ENCODE measurements at places on chromosomes 5 and 9. TPM values are rescaled to one million over a fixed set of nuclear protein-coding genes. Genes with fewer than 3 reads are reported as not detected.
A peak's percentile ranks its signal among the peaks of the same experiment; 100 is the strongest.

DNA sequence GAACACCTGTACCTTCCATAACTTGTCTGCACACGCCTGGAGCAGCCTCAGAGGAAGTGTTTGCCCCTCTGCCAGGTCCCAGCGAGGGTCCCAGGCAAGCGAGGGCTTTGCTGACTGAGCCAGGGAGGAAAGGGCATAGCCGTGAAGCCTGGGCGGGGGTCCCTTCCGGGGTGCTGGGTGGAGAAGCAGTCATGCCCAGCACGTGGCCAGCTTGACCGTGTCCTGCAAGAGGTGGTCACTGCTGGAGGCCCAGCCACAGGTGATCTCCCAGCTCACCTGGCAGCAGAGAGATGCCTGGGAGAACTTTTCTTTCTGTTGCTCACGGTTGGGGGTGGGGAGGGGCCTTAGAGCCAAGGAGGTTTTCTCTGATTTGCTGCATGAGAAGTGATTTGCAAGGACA is 195.3 kb downstream of the CACNA1B start:
- no peaks in the 10 kb centered on the region for H3K27me3 ChIP-seq
- no peaks in the 10 kb centered on the region for H3K4me1 ChIP-seq
- no peaks in the 10 kb centered on the region for H3K36me3 ChIP-seq
- H3K27ac ChIP-seq = no peak overlapping the region
- no peak for DNase-seq

GRCh38 chr9:134411440-134412297 is 85.4 kb downstream of the RXRA start:
- no peak overlapping the region for H3K4me3 ChIP-seq
- H3K27me3 ChIP-seq = no peaks in the 10 kb centered on the region
- DNase-seq = no peak
- H3K36me3 ChIP-seq = peaks cover 70% of the 10 kb centered on the region
- peak overlapping the region; percentile 97 for H3K27ac ChIP-seq

DNA sequence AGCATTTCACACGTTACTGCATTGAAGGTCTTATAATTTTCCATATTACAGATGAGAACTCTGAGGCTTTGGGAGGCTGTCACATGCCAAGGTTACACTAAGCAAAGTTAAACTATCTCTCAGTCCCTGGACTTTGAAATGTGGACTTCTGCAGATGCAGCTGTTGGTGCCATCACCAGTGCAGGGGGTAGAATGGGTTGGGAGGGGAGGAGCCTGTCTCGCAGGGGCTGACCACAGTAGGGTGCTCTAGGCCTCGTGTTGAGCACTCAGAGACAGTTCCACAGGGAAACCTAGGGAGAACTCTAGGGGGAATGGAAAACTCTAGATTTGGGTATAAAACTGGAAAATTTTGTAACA is 220.9 kb downstream of the MAPKAP1 start:
- H3K27ac ChIP-seq = no peak overlapping the region
- no peaks in the 10 kb centered on the region for H3K27me3 ChIP-seq
- DNase-seq = no peak
- no peak overlapping the region for H3K4me3 ChIP-seq

DNA sequence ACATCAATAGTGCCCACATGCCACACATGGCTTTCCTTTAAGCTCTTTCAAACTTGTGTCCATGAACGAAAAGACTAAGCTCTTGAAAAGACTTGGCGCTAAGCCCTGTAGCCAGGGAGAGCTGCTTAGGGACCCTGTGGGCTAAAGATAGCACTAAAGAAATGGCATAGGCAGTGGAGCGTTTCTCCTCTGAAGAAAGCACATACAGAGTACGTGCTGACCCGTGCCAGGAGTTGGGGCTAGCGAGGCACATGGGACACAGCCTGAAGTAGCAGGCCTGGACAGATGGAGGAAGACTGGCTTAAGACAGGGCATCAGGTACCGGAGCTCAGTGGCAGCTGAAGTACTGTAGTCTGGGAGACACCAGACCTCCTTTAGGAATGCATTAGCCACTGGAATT is 39.7 kb downstream of the ADGRV1 start:
- H3K4me3 ChIP-seq = no peak overlapping the region
- no peak for DNase-seq
- no peaks in the 10 kb centered on the region for H3K27me3 ChIP-seq
- H3K4me1 ChIP-seq = no peaks in the 10 kb centered on the region

GRCh38 chr5:120037451-120037850 is 408.1 kb downstream of the FAM170A start:
- peak; percentile 30 for DNase-seq
- H3K27ac ChIP-seq = no peak overlapping the region
- H3K4me1 ChIP-seq = peaks cover 25% of the 10 kb centered on the region
- no peaks in the 10 kb centered on the region for H3K36me3 ChIP-seq
- no peak overlapping the region for H3K4me3 ChIP-seq

GRCh38 chr9:135905380-135906258 is 1.7 kb downstream of the CAMSAP1 start:
- peak overlapping the region; percentile 73 for H3K27ac ChIP-seq
- peak; percentile 72 for DNase-seq
- peaks cover under 1% of the 10 kb centered on the region for H3K36me3 ChIP-seq
- peak overlapping the region; percentile 69 for H3K4me3 ChIP-seq
- peaks cover 44% of the 10 kb centered on the region for H3K4me1 ChIP-seq
- H3K27me3 ChIP-seq = no peaks in the 10 kb centered on the region

- H3K4me3 ChIP-seq = no peak overlapping the region
- no peaks in the 10 kb centered on the region for H3K27me3 ChIP-seq
- H3K27ac ChIP-seq = no peak overlapping the region
- H3K36me3 ChIP-seq = no peaks in the 10 kb centered on the region
- DNase-seq = no peak
These were observed 35.6 kb downstream of the NIM1K start for GRCh38 chr5:43227655-43228054.

GRCh38 chr9:73782166-73782565 is 630.5 kb downstream of the ANXA1 start:
- no peak overlapping the region for H3K4me3 ChIP-seq
- no peak overlapping the region for H3K27ac ChIP-seq
- H3K27me3 ChIP-seq = no peaks in the 10 kb centered on the region
- DNase-seq = no peak
- no peaks in the 10 kb centered on the region for H3K4me1 ChIP-seq

DNA sequence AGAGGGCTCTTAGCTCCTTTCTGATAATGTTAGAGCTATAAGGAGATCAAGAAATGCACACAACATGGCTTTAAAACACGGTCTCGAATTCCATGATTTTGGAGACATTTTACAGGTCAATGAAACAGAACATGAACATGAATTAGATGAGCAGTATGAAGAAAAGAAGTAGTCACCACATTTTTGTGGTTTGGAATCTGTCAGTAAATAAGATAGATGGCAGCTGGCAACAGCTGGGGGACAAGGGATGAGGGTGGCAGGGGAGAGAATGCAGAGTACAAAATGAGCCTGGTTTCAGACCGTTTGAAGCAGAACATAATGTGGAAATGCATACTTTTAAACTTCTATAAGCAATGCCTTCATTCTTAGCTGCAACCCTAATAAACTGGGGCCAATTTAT is 107.1 kb downstream of the OXCT1 start:
- H3K27me3 ChIP-seq = no peaks in the 10 kb centered on the region
- DNase-seq = no peak
- no peak overlapping the region for H3K27ac ChIP-seq
- no peaks in the 10 kb centered on the region for H3K36me3 ChIP-seq

DNM1 gene
- polyA plus RNA-seq = 2.5 TPM

GRCh38 chr5:160479926-160480325 is 58.3 kb downstream of the PTTG1 start:
- no peaks in the 10 kb centered on the region for H3K36me3 ChIP-seq
- peak; percentile 43 for DNase-seq
- H3K4me3 ChIP-seq = no peak overlapping the region
- peaks cover 3% of the 10 kb centered on the region for H3K4me1 ChIP-seq
- no peaks in the 10 kb centered on the region for H3K27me3 ChIP-seq

DNA sequence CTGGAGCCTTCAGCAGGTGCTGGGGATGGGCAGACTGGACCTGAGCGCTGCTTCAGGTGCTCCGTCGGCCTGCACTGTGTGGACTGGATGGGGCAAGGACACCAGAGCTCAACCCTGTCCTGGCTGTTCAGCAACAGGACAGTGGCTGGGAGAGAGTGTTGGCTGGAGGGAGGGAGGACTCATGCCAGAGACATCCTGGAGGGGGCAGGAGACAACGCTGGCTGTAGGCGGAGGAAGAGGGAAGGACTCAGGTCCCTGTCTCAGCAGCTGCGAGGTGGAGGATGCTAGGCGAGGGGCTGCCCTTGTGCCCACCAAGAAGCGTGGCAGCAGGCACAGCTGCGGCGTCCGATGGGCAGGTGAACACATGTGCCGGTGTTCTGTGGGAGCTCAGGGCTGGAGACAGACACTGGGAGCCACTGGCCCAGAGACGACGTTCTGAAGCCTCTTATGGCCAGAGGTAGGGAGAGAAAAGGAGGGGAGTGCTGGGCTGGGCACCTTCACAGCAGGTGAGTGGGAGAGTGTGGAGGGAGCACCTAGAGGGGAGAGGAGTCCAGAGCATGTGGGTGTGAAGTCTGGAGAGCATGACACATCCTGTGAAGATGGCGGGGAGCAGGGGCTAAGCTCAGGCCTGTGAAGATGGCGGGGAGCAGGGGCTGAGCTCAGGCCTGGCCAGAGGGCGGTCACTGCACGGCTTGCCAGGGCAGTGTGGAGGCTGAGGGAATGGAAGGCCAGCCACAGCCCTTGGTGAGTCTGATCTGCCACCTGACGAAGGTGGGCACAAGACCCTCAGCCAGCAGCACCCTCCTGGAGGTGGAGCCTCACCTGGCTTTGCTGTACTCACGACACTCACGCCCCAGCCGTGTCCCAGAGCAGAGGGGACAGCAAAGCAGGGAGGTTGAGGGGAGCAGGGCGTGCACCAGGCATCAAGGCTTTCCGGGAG is 79.1 kb upstream of the FCN1 start:
- H3K27me3 ChIP-seq = no peaks in the 10 kb centered on the region
- H3K4me1 ChIP-seq = no peaks in the 10 kb centered on the region
- H3K27ac ChIP-seq = no peak overlapping the region
- DNase-seq = no peak
- no peaks in the 10 kb centered on the region for H3K36me3 ChIP-seq
- no peak overlapping the region for H3K4me3 ChIP-seq

TMEFF1 gene
- not detected for polyA plus RNA-seq

GRCh38 chr5:107557051-107557658 is 113.6 kb downstream of the EFNA5 start:
- DNase-seq = no peak
- no peaks in the 10 kb centered on the region for H3K27me3 ChIP-seq

IL9 gene
- polyA plus RNA-seq = not detected

TAF9 gene
- polyA plus RNA-seq = 32.2 TPM

- no peaks in the 10 kb centered on the region for H3K4me1 ChIP-seq
- H3K27me3 ChIP-seq = no peaks in the 10 kb centered on the region
- H3K4me3 ChIP-seq = no peak overlapping the region
- peaks cover 5% of the 10 kb centered on the region for H3K36me3 ChIP-seq
- H3K27ac ChIP-seq = no peak overlapping the region
These were observed 66.6 kb downstream of the PCSK5 start for GRCh38 chr9:75957116-75957515.

DNA sequence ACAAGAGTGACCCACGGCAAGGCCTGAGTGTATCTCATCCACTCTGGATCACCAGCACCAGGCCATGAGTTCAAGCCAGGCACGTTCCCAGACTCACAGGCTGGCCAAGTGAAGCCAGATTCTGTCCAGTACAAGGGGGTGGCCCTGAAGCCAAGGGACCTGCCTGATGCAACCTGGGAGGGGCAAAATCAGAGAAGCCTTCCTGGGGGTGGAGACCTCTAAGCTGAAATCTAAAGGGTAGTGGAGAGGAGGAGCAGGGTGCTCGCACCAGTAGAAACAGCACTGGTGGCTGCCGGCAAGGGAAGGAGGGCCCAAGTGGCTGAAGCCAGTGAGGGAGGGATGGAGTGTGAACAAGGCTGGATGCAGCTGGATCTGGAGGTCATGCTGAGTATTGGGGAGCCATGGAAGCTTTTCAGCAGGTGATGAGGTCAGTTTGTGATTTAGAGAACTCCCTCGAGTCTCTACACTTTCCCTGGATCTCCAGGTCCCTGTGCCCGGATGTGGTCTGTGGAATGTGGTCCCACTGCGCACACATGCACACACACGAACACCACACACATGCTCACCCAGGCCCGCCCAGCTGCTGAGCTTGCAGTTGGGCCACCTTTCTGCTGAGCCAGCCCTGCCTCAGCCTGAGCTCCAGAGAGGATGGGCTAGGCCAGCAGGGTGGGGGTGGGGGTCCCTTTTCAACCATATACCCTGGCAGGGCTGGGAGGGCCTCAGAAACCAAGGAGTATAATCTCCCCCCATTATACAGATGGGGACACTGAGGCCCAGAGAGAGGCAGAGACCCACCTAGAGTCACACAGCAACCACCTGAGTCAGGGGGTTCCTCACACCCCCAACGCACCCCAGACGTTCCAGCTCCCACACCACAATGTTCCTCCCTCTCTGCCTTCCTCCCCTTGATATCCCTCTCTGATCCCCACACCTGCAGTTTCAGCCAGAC is 1.6 kb downstream of the PIP5KL1 start:
- no peak overlapping the region for H3K27ac ChIP-seq
- H3K36me3 ChIP-seq = no peaks in the 10 kb centered on the region
- no peak overlapping the region for H3K4me3 ChIP-seq
- peaks cover 30% of the 10 kb centered on the region for H3K4me1 ChIP-seq
- no peak for DNase-seq

DNA sequence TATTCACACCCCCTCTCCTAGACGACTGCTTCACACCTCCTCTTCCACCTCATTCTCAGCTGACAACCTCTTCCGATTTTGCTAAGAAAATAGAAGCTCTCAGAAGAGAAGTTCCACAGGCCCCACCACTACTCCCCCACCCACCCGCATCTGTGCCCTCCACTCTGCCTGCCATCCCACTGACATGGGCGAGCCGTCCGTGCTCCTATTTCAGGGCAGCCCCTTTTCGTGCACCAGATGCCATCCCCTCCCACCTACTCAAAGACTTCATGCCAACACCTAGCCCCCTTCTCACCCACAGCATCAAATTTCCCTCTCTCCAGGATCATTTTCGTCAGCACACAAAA is 34.6 kb upstream of the JADE2 start:
- H3K4me3 ChIP-seq = no peak overlapping the region
- no peak for DNase-seq
- H3K36me3 ChIP-seq = no peaks in the 10 kb centered on the region
- H3K4me1 ChIP-seq = peaks cover 4% of the 10 kb centered on the region
- no peak overlapping the region for H3K27ac ChIP-seq

GRCh38 chr5:124707520-124707919 is 38.9 kb downstream of the ZNF608 start:
- H3K27ac ChIP-seq = no peak overlapping the region
- no peak overlapping the region for H3K4me3 ChIP-seq
- no peaks in the 10 kb centered on the region for H3K36me3 ChIP-seq
- no peaks in the 10 kb centered on the region for H3K27me3 ChIP-seq
- DNase-seq = no peak

DNA sequence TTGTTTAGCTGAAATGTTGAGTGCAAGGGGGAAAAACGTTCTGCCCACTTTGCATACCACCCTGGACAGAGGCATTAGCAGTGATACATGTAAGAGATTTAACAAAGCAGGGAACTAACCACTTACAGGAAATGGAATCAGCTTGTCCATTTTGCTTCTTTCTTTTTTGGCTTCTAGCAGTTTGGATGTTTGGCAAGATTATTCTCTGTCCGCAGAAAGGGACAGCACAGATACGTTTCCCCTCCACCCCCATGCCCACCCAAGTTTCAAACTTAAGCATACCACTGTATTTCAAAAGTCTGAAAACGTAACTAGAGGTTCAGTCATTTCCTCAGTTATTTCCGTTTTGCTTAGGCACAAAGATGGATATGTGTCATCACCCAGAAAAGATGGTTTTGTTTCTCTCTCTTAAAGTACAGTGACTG is 118.4 kb downstream of the GDNF start:
- H3K36me3 ChIP-seq = peaks cover 4% of the 10 kb centered on the region
- H3K27me3 ChIP-seq = no peaks in the 10 kb centered on the region
- no peak overlapping the region for H3K4me3 ChIP-seq
- H3K27ac ChIP-seq = peak overlapping the region; percentile 77

LRRC26 gene
- polyA plus RNA-seq = not detected

GRCh38 chr5:36744773-36745589 is 131.6 kb upstream of the NIPBL start:
- no peaks in the 10 kb centered on the region for H3K36me3 ChIP-seq
- H3K4me1 ChIP-seq = peaks cover 19% of the 10 kb centered on the region
- peak; percentile 58 for DNase-seq
- peaks cover 7% of the 10 kb centered on the region for H3K27me3 ChIP-seq

Measured in CD14-positive monocyte (primary cell).